Iris pigment epithelial cell (primary cell): ENCODE measurements at places on chromosomes 6 and 20.

GRCh38 chr20:12875510-12875909 is 133.3 kb upstream of the SPTLC3 start:
- DNase-seq = no peak

DNA sequence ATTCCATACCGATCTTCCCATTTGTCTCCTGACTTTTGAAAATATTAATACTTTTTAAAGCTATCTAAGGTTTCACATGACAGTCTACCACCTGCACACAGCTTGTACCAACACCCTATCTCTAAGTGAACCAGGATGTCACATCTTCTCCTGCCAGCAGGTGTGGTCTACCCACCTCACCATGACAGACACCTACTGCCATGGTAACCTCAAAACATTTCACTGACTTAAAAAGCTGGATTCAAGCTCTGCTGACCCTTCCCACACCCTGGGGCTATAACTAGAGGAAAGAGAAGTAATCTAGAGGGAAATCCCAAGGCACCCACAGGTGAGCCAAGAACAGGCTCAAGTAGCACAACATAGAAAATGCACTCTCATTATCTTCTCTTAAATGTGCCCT is 1.2 kb downstream of the SLC17A3 start:
- no peak for DNase-seq

GRCh38 chr6:11598687-11599086 is 61.1 kb downstream of the TMEM170B start:
- no peak for DNase-seq

- peak; percentile 52 for DNase-seq
Measured at GRCh38 chr6:151475653-151476523, 17.9 kb upstream of the CCDC170 start.

GRCh38 chr6:2798586-2799134 is 33.5 kb downstream of the WRNIP1 start:
- DNase-seq = no peak

GRCh38 chr6:24666097-24666640 is 530 bp downstream of the TDP2 start:
- peak; percentile 58 for DNase-seq

DNA sequence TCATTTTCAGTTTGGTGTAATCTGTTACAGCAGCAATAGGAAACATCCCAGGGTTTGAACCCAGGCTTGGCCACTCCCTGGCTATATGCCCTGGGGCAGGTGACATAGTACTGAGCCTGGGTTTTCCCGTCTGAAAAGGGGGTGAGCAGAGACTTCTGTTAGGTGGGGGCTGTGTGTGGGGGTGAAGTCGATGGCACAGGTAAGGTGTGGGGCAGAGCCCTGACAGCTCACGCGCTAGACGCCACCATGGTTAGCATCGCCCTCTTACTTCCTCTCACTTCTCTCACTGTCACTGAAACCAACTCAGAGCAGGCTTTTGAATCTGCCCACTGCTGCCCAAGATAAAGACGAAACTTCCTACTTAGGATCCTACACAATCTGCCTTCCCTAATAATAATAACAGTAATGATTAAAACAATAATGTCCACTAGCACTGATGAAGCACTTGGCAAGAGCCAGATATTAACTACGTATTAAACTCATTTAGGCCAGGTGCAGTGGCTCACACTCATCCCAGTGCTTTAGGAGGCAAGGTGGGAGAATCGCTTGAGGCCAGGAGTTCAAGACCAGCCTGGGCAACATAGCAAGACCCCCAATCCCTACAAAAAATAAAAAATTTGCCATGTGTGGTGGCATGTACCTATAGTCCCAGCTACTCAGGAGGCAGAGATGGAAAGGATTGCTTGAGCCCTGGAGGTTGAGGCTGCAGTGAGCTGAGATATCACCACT is 117.9 kb upstream of the PTPN1 start:
- DNase-seq = no peak
